Kidney glomerular epithelial cell (primary cell): ENCODE measurements at places on chromosomes 4 and X.

- no peak for DNase-seq
Measured at GRCh38 chrX:41921492-41922430, 1.6 kb downstream of the CASK start.

- no peak for DNase-seq
Measured at GRCh38 chrX:10875995-10876394, 235.1 kb upstream of the HCCS start.

- DNase-seq: peak; percentile 55
Measured at GRCh38 chr4:75995727-75996126, 5.0 kb upstream of the SDAD1 start.

DNA sequence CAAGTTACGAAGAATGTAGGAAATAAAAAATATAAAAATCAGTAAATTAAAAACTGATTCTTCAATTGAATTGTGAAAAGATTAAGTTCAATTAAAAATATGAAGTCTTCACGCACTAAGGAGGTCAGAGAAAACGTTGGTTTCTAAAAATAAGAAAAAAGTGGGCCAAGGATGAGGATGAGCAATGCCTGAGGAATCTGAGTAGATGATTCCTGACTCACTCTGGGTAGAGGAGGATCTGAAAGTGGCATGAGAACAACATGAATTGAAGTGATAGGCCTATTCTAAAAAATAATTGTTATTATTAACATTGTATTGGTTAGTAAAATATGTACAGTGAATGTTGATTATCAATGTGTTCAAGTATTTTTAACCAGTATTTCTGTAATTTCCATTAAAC is 444.2 kb downstream of the GRIA2 start:
- DNase-seq: peak; percentile 50

- peak; percentile 53 for DNase-seq
Measured at GRCh38 chr4:76430519-76431388, 4.3 kb upstream of the SHROOM3 start.

- DNase-seq: no peak
Measured at GRCh38 chr4:161172396-161173026, 991.3 kb downstream of the FSTL5 start.

DNA sequence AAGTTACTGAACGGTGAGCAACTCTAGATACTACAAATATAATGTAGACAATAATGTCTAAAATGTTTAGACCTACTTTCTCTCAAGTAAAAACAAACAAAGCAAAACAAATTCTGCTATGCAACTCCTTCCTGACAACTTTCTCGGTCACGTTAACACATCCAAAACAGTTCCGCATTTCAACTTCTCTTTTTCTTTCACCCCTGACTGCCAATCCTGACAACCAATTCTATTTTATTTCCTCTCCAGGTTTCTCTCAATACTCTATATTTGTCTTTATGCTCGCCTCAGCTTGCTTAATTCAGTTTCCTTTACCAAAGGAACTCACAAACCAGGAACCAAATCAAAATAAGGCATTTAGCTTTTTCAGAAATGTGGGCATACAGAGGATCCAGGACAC is 513.0 kb downstream of the FSTL5 start:
- no peak for DNase-seq

DNA sequence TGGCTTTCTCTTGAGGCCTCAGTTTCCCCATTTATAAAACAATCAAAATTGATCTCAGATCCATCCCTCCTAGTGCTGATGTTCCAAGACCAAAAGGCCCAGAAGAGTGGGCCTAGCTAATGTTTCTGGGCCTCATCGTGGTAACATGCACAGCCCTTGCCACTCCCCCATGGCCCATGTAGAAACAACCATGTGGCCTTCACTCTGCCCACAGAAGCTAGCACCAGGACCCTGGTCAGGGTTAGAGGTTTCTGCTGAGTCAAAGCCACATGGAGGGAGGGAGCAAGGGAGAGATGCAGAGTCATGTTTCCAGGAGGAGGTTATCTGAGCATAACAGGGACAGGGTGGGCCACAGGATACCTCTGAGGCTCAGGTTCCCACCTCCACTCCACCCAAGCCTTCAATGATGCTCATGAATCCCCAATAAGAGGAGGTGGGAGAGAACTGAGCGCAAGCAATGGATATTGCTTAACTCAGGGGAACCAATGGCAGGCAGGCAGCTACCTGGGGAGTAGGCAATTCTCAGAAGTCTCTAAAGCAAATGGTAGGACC is 16.9 kb downstream of the OTUD5 start:
- DNase-seq: no peak

DNA sequence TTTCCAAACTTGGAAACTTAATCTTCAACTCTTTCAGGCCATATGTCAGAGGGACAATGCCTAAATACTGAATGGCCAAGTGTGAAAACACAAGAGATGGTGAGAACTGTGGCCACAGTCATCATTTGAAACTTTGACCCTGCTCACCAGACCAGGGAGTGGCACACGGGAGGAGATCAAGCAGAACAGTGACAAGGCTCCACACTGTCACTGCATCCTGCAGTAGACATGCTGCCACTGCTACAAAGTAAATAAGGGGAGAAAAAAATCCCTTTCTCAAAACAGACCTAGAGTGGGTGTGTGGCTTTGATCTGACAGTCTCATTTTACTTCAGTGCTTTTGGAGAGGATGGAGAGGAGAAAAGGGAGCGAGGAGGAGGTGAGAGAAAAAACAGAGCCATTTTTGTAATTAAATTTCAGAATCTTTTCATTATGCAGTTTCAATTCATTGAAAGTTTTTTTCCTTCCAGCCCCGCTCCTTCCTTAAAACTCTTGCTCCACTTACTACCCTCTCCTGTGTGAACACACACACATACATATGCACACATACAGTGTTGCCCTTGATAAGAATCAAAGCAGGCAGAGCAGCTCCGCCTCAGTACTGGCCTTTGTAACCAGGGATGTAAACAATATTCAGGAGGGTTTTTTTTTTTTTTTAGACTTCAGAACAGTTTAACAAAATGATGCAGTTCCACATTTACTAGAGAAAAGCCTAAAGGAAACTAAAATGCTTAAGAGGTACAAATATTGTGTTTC is 34.4 kb downstream of the NEXMIF start:
- DNase-seq: no peak

GRCh38 chr4:163558539-163559044 is 64.1 kb downstream of the TMA16 start:
- no peak for DNase-seq

GRCh38 chr4:94802091-94802490 is 44.3 kb downstream of the BMPR1B start:
- DNase-seq: no peak

GRCh38 chr4:72375073-72375736 is 193.8 kb downstream of the ADAMTS3 start:
- no peak for DNase-seq

DNA sequence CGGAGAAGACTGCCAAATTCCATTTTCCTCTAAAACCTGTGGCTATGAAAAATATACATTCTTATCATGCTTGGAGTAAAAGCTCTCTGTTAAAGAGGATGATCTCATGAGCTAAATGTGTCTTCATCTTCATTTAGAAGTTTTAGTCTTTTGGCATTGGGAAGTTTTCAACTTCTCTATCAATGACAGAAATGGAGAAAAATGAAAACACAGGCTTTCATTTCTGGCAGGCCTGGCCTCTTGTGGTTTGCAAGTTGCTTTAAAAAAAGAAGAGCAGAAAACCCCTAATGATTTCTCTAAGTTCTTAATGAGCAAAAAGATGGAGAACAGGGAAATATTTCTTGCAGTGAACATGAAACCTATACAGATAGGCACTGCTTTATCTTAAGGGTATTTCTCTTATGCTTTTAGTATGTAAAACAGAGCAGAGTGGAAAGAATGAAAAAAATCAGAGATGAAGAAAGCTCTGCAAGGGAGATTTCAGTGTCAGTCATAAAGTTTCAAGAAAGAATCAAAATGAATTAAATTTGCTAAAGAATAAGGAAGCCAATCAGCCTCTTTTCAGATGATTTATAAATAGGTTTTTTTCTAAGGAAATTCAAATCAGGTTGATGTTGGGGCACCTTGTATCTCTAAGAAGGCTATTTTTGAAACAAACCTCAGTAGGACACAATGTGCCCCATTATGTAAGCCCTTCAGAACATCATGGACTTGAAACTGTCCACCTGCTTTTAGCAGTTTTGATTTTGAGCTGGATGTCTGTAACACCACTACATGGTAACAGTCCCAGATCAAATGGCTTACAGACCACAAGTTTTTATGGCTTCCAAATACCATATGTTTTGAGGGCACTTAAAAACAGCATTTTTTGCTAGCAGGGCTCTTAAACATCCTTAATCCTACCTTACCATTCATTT is 225.0 kb downstream of the GRIA3 start:
- DNase-seq: no peak

DNA sequence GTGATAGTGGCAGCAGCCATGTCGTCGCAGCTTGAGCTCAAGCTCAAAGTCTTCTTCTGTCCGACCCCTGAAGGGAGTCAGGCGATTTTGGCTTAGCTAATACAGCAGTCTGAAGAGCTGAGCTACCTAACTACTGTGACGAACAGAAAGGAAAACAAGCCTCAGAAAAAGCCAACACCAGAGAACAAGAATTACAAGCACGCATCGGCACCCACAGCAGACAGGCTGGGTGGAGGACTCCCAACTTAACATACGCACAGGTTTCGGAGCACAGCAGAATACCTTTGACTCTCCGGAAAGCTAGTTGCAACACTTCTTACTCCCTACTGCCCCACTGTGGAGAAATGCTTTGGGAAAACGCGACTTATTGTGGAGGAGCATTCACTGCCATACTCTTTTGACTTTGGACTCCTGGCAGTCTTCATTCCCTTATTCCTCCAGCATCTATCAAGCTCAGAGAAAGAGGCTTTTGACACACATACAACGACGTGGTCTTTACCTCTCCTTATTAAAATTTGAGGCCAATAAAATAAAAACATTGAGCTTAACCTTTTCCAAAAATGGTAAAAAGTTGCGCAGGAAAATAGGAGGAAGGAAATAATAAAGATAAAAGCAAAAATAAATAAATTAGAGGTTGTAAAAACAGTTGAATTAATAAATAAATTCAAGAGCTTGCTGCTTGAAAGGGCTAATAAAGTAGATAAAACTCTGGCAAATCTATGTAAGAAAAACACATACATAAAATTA is 41.3 kb upstream of the GPC3 start:
- peak; percentile 14 for DNase-seq

GRCh38 chr4:155392481-155393184 is 15.9 kb upstream of the MAP9 start:
- DNase-seq: peak; percentile 29

- DNase-seq: no peak
Measured at GRCh38 chr4:10891866-10892265, 207.3 kb upstream of the CLNK start.

DNA sequence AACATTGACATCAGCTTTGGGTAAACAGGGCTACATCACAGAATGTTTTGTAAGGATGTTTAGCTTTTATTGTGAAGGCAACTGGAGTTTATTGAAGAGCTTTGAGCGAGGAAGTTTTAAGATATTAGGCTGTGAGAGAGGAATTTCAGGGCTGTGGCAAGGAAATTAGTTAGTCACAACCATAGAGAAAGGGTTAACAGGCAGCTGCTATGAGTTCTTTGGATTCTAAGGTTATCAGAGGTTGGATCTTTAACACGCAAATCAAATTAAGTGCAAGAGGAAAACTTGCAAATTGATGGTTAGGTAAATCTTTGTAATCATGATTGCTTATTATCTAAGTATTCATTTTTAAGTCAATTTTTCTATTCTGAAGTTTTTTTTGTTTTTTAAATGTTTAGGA is 156.0 kb downstream of the UGT8 start:
- DNase-seq: no peak

GRCh38 chrX:39065051-39065871 is 264.0 kb downstream of the MID1IP1 start:
- no peak for DNase-seq

GRCh38 chrX:104172788-104173187 is 6.5 kb downstream of the FAM199X start:
- no peak for DNase-seq

DNA sequence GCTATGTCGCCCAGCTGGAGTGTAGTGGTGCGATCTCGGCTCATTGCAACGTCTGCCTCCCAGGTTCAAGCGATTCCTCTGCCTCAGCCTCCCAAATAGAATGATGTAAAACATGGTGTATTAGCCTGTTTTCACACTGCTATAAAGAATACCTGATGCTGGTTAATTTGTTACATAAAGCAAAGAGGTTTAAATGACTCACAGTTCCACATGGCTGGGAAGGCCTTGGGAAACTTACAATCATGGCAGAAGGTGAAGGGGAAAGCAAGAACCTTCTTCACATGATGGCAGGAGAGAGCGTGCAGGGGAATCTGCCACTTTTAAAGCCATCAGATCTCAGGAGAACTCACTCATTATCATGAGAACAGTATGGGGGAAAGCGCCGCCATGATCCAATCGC is 1191.8 kb downstream of the ARAP2 start:
- DNase-seq: peak; percentile 4

- DNase-seq: peak; percentile 32
Measured at GRCh38 chr4:81084029-81084428, 53.5 kb downstream of the BMP3 start.

DNA sequence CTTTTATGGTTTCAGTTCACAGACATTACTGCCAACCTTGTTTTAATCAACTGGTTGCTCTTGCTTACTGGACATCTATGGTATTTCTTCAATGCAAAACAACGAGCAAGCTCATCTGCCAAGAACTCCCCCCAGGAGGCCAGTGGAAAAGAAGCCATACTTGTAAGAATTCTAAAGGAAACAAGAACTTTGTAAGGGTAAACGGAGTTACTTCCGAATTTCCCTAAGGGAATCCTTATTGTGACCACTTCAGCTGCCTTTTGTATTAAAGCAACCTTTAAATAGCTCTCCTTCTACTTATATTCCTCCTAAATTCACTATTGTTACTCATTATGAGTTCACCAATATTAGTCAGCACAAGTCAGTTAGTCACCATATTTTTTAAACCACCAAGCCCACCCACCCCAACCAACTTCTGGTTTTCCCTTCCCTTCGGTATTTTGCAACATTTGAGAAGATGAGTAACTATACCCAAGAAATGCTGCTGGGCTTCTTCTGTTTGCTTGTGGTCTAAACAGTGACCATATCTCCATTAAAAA is 602.8 kb upstream of the DIPK2B start:
- peak; percentile 55 for DNase-seq

GRCh38 chrX:118026631-118027030 is 90.0 kb downstream of the KLHL13 start:
- DNase-seq: no peak

DNA sequence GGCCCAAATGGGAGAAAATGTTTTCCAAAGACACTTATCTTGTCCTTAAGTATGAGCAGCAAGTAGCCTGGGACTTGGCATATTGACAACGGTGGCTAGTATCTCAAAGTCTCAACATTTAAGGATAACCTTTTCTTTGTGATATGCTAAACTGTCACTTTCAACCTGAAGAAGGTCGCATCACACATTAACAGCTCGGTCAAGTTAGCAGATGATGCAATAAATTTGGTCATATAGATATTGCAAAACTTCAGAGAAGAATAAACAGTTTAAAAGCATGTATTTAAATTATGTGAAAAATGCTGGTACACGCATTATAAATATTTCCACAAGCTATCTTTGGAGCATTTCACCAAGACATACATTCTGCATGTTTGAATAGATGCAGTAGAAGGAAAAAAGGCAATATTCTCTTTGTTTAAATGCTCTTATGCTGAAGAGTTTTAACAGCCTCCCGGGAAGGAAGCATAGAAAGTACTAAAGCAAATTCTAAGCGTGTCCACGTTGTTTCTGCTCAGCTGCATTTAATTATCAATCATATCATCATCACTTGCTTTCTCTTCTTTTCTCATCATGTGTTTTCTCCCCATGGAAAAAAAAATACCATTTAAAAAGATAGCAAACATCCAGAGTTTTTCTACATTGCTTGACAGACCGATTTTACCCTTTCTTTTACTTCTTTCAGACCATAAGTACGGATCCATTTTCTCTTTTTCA is 24.2 kb downstream of the ARHGAP6 start:
- no peak for DNase-seq
